ENCODE measurements at places on chromosomes 4 and X.

DNA sequence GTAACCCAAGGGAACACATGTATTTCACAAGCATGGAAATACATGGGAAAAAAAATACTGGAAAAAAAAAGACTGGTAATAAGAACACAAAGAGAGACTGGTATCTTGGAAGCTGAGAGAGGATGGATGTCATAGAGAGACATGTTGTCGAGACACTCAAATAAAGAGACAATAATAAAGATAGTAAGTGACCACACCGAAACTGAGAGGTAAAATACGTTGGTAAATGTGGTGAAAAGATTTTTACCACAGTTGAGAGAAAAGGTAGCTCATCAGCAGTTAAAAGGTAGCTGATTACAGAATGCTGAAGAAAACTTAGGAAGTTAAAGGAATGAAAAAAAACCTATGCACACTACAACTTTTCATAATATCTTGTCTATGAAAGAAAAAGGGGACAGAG is 81.1 kb downstream of the ARAP2 start:
- H3K4me3 ChIP-seq = no peak overlapping the region
- DNase-seq = no peak
- H3K4me1 ChIP-seq = no peaks in the 10 kb centered on the region
- no peak overlapping the region for H3K27ac ChIP-seq

DNA sequence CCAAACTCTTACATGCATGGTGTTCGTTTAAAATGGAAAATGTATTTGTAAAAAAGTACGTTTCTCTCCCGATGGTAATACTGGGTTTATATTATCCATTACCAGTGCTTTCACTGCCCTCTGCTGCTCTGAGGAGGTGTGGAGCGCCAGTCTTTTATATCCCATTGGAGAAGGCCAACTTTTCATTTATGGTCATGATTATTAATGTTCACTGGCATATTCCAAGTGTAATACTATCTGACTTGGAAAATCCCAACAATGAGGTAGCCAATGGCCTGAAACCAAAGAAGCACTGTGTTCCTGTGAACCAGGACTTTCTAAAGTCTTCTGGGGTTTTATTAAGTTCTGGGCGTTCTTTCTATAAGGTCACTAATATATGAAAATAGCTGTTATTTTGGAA is 80.7 kb downstream of the SYNPO2 start:
- H3K4me3 ChIP-seq = no peak overlapping the region
- peaks cover 14% of the 10 kb centered on the region for H3K4me1 ChIP-seq
- no peaks in the 10 kb centered on the region for H3K36me3 ChIP-seq
- no peak overlapping the region for H3K27ac ChIP-seq
- H3K27me3 ChIP-seq = peaks cover 7% of the 10 kb centered on the region

- H3K27me3 ChIP-seq = peaks cover 3% of the 10 kb centered on the region
- no peak overlapping the region for H3K4me3 ChIP-seq
- H3K27ac ChIP-seq = no peak overlapping the region
- no peaks in the 10 kb centered on the region for H3K36me3 ChIP-seq
Observed at GRCh38 chrX:104854188-104854587, 288.2 kb downstream of the IL1RAPL2 start.

- no peak overlapping the region for H3K4me3 ChIP-seq
- H3K4me1 ChIP-seq = peaks cover 4% of the 10 kb centered on the region
- peaks cover 3% of the 10 kb centered on the region for H3K27me3 ChIP-seq
- no peak for DNase-seq
- no peak overlapping the region for H3K27ac ChIP-seq
Observed at GRCh38 chr4:185192059-185192458, 11.7 kb downstream of the CFAP97 start.

DNA sequence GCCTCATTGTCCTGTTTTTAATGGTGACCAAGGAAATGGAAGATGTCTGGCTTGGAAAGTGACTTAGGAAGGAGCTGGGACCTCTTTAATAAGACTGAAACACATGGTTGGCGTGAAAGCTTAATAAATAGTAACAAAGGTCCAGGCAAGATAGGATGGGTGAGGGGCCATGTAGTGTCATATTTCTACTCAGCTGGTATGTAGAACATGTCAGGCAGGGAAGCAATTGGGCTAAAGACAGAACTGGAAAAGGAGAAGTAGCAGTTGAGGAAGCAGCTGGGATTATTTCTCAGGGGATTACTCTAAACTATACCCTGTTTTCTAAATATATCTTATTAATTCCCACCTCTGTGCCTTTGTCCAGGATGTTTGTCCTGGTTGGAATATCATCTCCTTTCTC is 18.6 kb downstream of the ITGB1BP2 start:
- H3K36me3 ChIP-seq = peaks cover 26% of the 10 kb centered on the region
- no peak overlapping the region for H3K4me3 ChIP-seq
- DNase-seq = no peak
- no peaks in the 10 kb centered on the region for H3K27me3 ChIP-seq
- no peaks in the 10 kb centered on the region for H3K4me1 ChIP-seq

DNA sequence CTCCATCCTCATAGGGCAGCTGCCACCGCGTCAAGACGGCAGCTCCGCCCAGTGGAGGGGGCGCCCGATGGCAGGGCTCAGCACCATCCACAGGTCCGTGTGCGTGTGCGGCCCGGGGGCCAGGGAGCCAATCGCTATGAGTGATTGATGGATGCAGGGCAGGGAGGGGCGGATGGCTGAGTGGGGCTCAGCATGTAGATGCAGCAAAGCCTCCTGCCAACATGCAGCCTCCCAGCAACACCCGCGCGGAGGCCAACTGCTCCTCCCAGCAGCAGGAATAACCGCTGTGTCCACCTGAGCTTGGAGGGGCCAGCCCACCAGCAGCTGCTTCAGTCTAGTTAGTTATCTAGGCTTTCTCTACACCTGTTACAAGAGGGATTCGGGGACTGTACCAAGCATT is 77.4 kb downstream of the MTMR1 start:
- peaks cover 19% of the 10 kb centered on the region for H3K36me3 ChIP-seq
- H3K4me3 ChIP-seq = no peak overlapping the region
- DNase-seq = no peak
- H3K4me1 ChIP-seq = peaks cover 4% of the 10 kb centered on the region
- H3K27ac ChIP-seq = no peak overlapping the region

GRCh38 chrX:118550792-118551191 is 55.2 kb downstream of the DOCK11 start:
- H3K36me3 ChIP-seq = peaks cover 28% of the 10 kb centered on the region
- no peaks in the 10 kb centered on the region for H3K27me3 ChIP-seq
- peaks cover 10% of the 10 kb centered on the region for H3K4me1 ChIP-seq
- no peak overlapping the region for H3K4me3 ChIP-seq
- no peak for DNase-seq

GRCh38 chrX:11143931-11144678 is 33.0 kb downstream of the HCCS start:
- peak; percentile 49 for DNase-seq
- no peaks in the 10 kb centered on the region for H3K36me3 ChIP-seq
- H3K4me1 ChIP-seq = peaks cover 4% of the 10 kb centered on the region

GRCh38 chr4:166498546-166498945 is 625.5 kb downstream of the TLL1 start:
- DNase-seq = no peak
- no peaks in the 10 kb centered on the region for H3K36me3 ChIP-seq
- no peak overlapping the region for H3K4me3 ChIP-seq
- no peaks in the 10 kb centered on the region for H3K4me1 ChIP-seq
- H3K27ac ChIP-seq = no peak overlapping the region

DNA sequence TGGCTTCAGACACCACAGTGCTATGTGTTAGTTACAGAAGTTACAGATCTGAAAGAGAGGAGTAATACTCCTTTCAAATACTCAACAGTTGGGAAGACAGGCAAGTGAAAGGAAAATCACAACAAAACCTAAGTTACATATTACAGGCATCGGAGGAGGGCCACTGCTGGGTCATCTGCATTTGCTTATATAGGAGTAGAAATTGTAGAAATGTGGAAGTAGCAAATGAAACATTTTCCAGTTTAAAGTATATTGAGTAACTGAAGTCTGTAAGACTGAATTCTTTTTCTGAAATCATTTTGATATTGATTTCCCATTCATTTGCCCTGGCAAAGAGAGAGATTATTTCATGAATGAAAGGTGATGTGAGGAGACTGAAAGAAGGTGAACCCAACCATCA is 201.7 kb downstream of the SPRY1 start:
- no peak overlapping the region for H3K4me3 ChIP-seq
- no peaks in the 10 kb centered on the region for H3K36me3 ChIP-seq
- no peak overlapping the region for H3K27ac ChIP-seq
- no peaks in the 10 kb centered on the region for H3K27me3 ChIP-seq
- DNase-seq = no peak

- no peak overlapping the region for H3K4me3 ChIP-seq
- H3K36me3 ChIP-seq = no peaks in the 10 kb centered on the region
- H3K4me1 ChIP-seq = peaks cover 22% of the 10 kb centered on the region
- DNase-seq = peak; percentile 34
Observed at GRCh38 chrX:151505796-151506195, 57.7 kb upstream of the PASD1 start.

GRCh38 chr4:174697202-174697601 is 131.8 kb downstream of the GLRA3 start:
- peaks cover 5% of the 10 kb centered on the region for H3K27me3 ChIP-seq
- H3K27ac ChIP-seq = no peak overlapping the region

DNA sequence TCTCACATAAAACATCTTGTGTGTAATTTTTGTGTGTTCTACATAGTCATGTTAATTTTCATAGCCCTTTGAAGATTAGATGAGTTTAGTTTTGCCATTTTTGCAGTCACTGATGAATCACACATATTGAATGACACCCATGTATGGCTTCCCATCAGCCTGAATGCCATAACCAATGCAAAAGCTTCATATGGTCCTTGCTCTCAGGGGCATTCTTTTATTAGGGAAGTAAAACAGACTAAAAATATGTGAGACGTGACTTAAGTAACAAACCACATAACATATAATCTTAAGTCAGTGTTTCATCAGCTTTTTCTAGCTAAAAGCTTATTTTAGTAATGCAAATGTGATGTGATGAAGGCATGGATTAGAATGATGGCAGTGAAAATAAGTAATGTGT is 8.2 kb downstream of the SLC25A4 start:
- no peaks in the 10 kb centered on the region for H3K4me1 ChIP-seq
- H3K36me3 ChIP-seq = peaks cover 54% of the 10 kb centered on the region
- no peak overlapping the region for H3K27ac ChIP-seq

GRCh38 chr4:82104578-82104977 is 269.2 kb downstream of the HNRNPD start:
- H3K27ac ChIP-seq = no peak overlapping the region
- peaks cover 4% of the 10 kb centered on the region for H3K27me3 ChIP-seq
- no peak overlapping the region for H3K4me3 ChIP-seq
- DNase-seq = no peak
- H3K36me3 ChIP-seq = no peaks in the 10 kb centered on the region

- no peak overlapping the region for H3K27ac ChIP-seq
- DNase-seq = no peak
- peaks cover 51% of the 10 kb centered on the region for H3K4me1 ChIP-seq
- H3K36me3 ChIP-seq = peaks cover 5% of the 10 kb centered on the region
- H3K27me3 ChIP-seq = peaks cover 20% of the 10 kb centered on the region
Observed at GRCh38 chr4:26218677-26219605, 101.9 kb upstream of the RBPJ start.

- H3K4me1 ChIP-seq = peaks cover 43% of the 10 kb centered on the region
- peaks cover 26% of the 10 kb centered on the region for H3K36me3 ChIP-seq
- H3K4me3 ChIP-seq = no peak overlapping the region
- no peak for DNase-seq
- H3K27me3 ChIP-seq = peaks cover 2% of the 10 kb centered on the region
Observed at GRCh38 chr4:182277377-182277776, 34.2 kb downstream of the TENM3 start.

DNA sequence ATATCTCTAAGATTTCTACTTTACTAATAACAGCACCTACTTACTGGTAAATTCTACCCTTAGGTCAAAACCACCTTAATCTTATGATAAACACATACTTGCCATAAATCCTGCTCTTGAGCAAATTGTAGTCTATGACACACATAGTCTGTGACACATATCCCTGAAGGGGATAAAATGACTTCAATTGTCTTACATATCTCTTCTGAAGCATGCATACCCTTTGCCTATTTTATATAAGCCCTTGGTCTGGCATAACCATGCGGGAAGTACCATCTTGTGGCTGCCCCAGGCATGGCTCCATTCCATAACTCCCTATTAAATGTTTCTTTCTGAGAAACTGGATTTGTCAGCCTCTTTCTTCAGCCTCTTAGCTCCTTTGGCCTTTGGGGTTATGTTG is 248.9 kb downstream of the SLC7A11 start:
- no peaks in the 10 kb centered on the region for H3K27me3 ChIP-seq
- no peaks in the 10 kb centered on the region for H3K36me3 ChIP-seq
- DNase-seq = no peak
- no peak overlapping the region for H3K27ac ChIP-seq

DNA sequence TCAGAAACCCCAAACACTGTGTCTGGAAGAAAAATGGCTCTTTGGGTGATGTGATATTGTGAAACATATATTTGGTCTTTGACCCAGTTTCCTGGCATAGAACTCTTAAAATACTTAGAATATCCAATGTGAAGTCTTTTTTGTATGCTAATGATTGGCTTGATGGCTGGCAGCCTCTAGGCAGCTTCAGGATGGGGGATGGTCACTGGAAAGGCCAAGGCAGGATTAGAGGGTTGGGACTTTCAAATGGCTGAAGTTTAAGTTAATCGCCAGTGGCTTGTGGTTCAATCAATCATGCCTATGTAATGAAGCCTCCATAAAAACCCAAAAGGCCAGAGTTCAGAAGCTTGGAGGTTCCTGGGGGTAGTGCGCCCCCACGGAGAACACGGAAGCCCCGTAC is 33.5 kb upstream of the ESX1 start:
- peaks cover 4% of the 10 kb centered on the region for H3K27me3 ChIP-seq
- no peak for DNase-seq
- H3K27ac ChIP-seq = no peak overlapping the region
- no peaks in the 10 kb centered on the region for H3K36me3 ChIP-seq

DNA sequence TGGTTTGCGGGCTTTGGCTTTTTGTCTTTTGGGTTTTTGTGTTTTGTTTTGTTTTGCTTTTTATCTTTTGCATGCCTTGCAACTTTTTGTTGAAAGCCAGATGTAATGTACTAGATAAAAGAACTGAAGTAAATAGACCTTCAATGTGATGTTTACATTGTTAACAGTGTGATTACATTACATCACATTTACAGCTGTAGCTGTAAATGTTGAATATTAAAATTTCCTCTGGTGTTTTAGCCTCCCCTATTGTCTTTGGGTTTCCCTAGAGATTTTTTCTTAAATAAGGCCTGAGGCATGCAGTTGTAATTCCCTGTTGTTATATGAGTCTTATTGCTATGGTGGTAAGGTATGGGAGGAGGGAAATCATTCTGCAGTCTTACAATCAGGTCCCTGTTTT is 275.0 kb downstream of the PARM1 start:
- no peaks in the 10 kb centered on the region for H3K27me3 ChIP-seq
- H3K27ac ChIP-seq = no peak overlapping the region
- H3K36me3 ChIP-seq = peaks cover 4% of the 10 kb centered on the region
- DNase-seq = no peak
- H3K4me3 ChIP-seq = no peak overlapping the region

- no peak overlapping the region for H3K27ac ChIP-seq
- H3K27me3 ChIP-seq = no peaks in the 10 kb centered on the region
- DNase-seq = no peak
- no peaks in the 10 kb centered on the region for H3K4me1 ChIP-seq
- no peak overlapping the region for H3K4me3 ChIP-seq
- H3K36me3 ChIP-seq = no peaks in the 10 kb centered on the region
Observed at GRCh38 chr4:67892905-67893304, 9.1 kb upstream of the TMPRSS11D start.

- no peak overlapping the region for H3K4me3 ChIP-seq
- no peaks in the 10 kb centered on the region for H3K4me1 ChIP-seq
- no peak for DNase-seq
- H3K27ac ChIP-seq = no peak overlapping the region
- no peaks in the 10 kb centered on the region for H3K36me3 ChIP-seq
Observed at GRCh38 chr4:11821772-11822430, 393.2 kb upstream of the HS3ST1 start.

- no peaks in the 10 kb centered on the region for H3K36me3 ChIP-seq
- H3K27ac ChIP-seq = no peak overlapping the region
- H3K4me3 ChIP-seq = no peak overlapping the region
- H3K27me3 ChIP-seq = no peaks in the 10 kb centered on the region
- H3K4me1 ChIP-seq = peaks cover 7% of the 10 kb centered on the region
Observed at GRCh38 chrX:74325130-74326059, 21.4 kb downstream of the ZCCHC13 start.
